Panc1 (cell line): ENCODE measurements at places on chromosomes 4 and X.

- no peak for DNase-seq
Measured at GRCh38 chr4:93879919-93880318, 51.4 kb downstream of the ATOH1 start.

- DNase-seq: peak; percentile 25
Measured at GRCh38 chr4:16443504-16444088, 217.3 kb upstream of the TAPT1 start.

GRCh38 chr4:151486168-151486567 is 77.2 kb downstream of the FHIP1A start:
- DNase-seq: no peak

GRCh38 chr4:70925899-70926635 is 23.9 kb downstream of the MOB1B start:
- DNase-seq: no peak

GRCh38 chr4:140103676-140104075 is 50.3 kb downstream of the MAML3 start:
- DNase-seq: no peak

- no peak for DNase-seq
Measured at GRCh38 chr4:10495651-10496050, 38.4 kb upstream of the ZNF518B start.

GRCh38 chrX:130402208-130402684 is 459 bp downstream of the RBMX2 start:
- no peak for DNase-seq

GRCh38 chrX:2854918-2855317 is 26.2 kb downstream of the GYG2 start:
- no peak for DNase-seq

DNA sequence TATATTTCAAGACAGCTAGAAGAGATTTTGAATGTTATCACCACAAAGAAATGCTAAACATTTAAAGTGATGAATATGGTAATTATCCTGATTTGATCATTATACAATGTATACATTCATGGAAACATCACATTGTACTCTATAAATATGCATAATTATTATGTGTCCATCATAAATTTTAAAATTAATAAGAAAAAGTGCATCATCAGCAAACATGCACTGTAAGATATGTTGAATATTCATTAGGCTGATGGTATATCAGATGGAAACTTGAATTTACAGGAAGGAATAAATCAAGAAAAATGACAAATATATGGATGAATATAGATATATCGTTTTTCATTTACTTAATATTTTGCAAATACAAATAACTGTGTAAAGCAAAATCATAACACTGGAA is 812.1 kb upstream of the INTU start:
- no peak for DNase-seq

GRCh38 chrX:115642895-115643530 is 82.0 kb downstream of the PLS3 start:
- no peak for DNase-seq

GRCh38 chr4:73836373-73837279 is at the start of gene CXCL6:
Gene CXCL6, plus strand, starts transcription at chr4:73836678. Its CDS starts 73 bp downstream, at chr4:73836751.
- DNase-seq: no peak

- DNase-seq: no peak
Measured at GRCh38 chr4:18134111-18134510, 112.6 kb upstream of the LCORL start.
